ENCODE measurements at places on chromosomes 1 and 21.
A peak's percentile ranks its signal among the peaks of the same experiment; 100 is the strongest.

GRCh38 chr1:110174961-110175360 lies 24.7 kb downstream of the SLC6A17 start:
- DNase-seq = peak; percentile 55

- DNase-seq = no peak
Observed at GRCh38 chr1:38050397-38051078, 3.9 kb upstream of the POU3F1 start.

DNA sequence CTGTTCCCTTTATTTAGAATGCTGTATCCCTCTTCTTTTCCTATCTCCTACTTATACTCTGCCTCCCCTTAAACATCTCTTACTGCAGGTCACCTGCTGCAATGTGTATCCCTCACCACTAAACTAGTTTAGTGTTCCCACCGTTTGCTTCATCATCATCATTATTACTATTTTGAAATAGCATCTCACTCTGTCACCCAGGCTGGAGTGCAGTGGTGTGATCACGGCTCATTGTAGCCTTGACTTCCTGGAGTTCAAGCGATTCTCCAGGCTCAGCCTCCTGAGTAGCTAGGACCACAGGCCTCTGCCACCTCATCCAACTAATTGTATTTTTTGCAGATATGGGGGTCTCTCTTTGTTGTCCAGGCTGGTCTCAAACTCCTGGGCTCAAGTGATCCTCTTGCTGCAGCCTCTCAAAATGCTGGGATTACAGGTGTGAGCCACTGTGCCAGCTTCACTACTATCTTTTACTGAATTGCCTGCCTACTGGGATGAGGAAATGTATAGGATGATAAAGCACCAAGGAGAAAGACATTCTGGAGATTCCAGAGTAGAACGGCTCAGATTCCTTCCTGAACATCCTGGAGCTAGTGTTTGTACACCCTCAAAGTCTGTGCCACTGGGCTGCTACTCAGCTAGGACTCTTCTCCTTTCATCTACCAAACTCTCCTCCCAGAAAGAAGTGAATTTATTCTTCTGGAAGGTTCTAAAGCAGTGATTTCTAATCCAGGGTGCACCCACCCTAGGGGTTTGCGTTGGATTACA lies 8.6 kb upstream of the IFNAR1 start:
- no peak for DNase-seq

DNA sequence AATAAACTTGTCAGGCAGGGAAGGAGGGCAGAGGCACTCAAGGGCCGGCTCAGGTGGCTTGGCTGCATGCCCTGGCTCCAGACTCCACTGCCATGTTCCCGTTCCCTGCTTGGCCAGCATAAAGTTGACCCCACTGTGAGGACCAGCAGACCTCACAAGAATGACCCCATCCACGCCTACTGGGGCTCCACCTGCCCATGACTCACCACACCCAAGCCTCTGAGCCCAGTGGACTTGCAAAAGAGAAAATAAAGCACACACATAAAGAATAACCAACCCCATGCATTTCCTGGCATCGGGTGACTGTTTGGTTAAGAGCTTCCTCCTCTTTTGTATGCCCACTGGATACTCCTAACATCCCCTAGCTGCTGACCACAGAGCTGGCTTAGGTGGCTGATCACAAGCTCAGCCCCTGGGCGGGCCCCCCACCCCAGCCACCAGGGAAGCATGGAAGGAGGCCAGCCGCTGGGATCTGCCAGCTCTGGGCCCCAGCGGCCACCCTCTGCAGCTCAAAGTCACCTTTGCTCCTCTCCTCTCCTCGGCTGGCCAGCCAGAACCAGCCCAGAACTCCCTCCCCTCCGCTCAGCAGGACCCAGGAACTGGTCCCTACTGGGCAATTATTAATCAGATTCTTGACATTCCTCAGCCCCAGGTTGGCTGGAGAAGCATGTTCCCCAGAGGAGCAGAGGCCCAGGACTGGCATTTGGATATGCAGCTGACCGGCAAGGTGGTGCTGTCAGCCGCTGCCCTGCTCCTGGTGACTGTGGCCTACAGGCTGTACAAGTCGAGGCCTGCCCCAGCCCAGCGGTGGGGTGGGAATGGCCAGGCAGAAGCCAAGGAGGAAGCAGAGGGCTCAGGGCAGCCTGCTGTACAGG lies at the start of gene KLHDC7A:
Gene KLHDC7A, plus strand, starts transcription at position 616 of the 875 bp plus-strand sequence. Its CDS starts 52 bp downstream, at position 668.
- DNase-seq = no peak

- DNase-seq = no peak
Observed at GRCh38 chr1:7052701-7053100, 267.4 kb downstream of the CAMTA1 start.

DNA sequence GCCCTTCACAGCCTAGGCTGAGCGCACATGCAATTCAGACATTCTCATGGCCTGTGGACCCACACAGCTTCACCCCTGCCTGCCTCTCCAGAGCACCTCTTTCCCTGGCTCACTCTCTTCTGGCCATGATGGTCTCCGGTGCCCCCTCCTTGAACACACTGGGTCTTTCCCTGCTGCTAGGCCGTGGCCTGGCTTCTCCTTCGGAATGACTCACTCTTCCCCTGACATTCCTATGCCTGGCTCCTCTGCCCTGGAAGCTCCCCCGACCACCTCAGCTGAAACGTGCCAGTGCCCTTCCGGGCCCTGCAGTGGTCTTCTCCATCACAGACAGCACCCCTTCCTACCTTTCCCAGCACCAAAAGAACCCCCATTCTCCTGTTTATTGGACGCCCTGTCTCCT lies 28.3 kb downstream of the EPHA8 start:
- DNase-seq = no peak

DNA sequence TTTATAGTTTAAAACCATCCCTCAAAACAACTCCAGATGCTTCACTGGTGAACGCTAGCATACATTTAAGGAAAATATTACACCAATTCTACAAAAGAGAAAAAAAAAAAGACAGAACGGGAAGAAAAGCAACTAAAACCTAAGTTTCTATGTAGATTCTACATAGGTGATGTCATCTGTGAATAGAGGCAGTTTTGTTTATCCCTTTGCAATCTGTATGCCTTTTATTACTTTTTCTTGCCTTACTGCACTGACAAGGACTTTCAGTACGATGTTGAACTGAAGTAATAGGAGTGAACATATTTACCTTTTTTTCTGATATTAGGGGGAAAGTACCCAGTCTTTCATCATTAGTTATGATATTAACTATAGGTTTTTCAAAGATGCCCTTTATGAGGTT lies 101.7 kb upstream of the HAO2 start:
- DNase-seq = no peak

DNA sequence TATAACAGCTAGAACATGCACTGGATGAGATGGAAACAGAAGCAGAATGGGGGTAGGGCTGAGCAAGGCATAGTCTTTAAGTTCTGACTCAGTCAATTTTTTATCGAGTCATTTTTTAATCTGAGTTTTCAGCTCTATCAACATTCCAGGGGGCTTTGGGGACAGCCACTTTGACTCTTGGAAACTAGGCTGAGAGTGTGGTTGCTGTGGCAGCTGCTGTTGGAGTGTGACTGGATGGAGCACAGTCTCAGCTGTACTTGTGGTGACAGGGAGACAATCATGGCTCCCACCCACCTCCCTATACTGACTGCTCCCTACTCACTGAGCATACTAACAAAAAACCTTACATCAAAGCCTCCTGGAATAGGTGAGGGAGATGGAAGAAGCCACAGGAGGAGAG lies 25.0 kb downstream of the GJA5 start:
- no peak for DNase-seq

DNA sequence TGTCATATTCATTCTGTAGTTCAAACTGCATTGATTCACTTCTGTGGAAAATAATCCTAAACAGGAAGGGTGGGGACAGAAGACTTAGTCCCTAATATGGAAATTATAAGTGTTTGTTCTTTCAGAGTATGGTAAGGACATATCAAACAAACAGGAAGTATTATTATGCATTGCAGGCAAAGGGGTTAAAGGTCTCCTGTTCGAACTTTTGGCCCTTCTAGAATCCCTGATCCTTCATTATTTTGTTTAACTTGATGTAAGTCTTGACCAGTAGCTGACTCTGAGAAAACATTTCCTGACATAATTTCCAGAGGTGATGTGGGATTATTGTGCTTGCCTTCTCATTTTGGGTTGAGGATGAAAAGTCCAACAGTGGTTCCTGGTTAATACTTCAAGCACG lies 215.4 kb upstream of the ADGRL2 start:
- no peak for DNase-seq

DNA sequence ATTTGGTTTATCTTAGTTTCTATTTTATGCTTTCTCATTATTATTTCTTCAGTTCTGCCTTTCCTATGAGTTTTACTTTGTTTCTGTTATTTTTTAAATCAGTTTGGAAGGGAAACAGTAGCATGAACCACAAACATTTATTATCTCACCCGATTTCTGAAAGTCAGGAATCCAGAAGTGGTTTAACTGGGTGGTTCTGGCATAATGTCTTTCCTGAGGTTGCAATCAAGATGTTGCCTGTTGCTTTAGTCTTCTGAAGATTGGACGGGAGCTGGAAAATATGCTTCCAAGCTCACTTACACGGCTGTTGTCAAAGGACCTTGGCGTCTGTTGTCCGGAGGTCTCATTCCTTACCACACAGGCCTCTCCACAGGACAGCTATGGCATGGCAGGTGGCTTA lies 50.4 kb downstream of the SNRPE start:
- peak; percentile 67 for DNase-seq

GRCh38 chr1:222081859-222082258 lies 340.0 kb upstream of the DUSP10 start:
- no peak for DNase-seq

- DNase-seq = no peak
Observed at GRCh38 chr1:17599954-17600300, 60.4 kb downstream of the ARHGEF10L start.

GRCh38 chr1:94418664-94419655 lies 771 bp downstream of the ABCD3 start:
- peak; percentile 70 for DNase-seq

DNA sequence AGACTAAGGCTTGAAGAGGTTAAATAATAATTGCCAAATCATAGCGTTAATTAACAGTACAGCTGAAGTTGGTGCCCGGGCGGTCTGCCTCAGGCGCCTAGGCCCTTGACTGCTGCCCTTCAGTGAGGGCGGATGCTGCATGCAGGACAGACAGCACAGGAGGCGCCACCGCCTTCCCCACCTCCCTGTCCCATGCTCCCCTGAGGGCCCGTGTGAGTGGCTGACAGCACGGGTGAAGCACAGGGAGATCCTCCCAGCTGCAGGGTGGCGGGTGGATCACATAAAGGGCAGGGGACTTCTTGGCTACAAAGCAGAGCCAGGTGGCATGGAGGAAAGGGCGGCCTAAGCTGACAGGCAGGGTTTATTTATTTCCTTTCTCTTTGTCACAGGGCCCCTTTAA lies 49.1 kb downstream of the DDX20 start:
- DNase-seq = no peak

DNA sequence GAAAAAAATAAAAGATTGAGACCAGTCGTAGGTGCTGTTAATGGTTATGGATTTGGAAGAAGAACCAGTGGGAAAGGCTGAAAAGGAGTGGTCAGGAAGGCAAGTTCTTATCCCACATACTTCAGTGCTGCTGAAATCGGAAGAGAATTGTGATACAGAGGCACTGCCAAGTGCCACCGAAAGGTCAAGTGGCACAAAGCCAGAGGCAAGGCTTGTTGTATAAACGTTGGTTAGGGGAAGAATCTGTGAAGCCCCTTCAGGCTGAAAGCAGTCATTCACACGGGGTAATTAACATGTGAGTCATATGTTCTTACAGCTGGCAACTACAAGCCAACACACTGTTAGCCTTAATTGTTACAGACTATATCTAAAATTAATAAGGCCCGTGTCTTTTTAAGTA lies 48.8 kb downstream of the ZBTB40 start:
- peak; percentile 76 for DNase-seq

DNA sequence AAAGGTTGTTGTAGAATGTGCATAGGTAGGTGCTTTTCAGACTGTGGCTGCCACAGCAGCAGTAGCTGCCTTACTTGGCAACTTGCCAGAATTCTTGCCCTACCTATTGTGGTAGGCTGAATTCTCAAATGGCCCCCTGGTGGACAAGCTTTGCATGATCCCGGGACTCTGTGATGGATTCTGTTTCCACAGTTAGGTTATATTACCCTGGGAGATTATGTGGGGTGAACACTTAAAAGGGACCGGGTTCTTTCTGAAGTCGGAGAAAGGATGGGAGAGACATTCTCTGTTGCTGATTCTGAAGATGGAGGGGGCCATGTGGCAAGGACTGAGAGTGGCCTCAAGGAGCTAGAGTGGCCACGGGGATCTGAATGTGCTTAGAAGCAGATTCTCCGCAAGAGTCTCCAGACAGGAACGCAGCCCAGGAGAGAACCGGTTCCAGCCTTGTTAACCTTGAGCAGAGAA lies 32.1 kb upstream of the KCNE1 start:
- peak; percentile 76 for DNase-seq

DNA sequence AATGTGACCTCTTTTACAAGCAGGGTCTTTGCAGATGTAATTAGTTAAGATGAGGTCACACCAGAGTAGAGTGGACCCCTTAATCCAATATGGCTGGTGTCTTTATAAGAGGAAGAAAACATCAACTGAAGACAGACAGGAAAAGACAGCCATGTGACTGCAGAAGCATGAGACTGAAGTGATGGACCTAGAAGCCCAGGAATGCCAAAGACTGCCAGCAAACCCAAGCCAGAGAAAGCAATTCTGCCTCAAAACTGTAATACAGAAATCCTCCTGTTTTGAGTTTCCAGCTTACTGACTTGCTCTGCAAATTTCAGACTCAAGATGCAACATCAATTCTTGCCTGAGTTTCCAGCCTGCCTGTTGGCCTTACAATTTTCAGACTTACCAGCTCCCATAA lies 17.3 kb downstream of the ENAH start:
- peak; percentile 57 for DNase-seq

DNA sequence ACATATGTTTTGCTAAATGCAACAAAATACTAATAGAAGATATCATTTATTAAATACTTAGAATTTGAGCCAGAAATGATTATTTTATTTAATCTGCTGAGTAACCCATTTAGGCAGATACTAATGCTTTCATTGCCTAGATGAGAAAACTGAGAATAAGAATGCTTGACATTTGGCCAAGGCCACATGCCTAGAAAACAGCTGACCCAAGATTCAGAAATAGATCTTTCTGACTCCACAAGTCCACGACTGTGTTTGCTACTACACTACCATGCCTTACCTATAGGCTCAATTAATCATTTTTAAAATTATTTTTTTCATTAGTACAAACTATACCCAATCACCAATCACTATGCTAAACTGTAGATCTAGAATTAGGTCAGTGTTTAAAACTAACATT lies 129.7 kb downstream of the ATP1B1 start:
- peak; percentile 44 for DNase-seq

GRCh38 chr1:172997941-172998361 lies 52.8 kb downstream of the TNFSF18 start:
- peak; percentile 96 for DNase-seq

- no peak for DNase-seq
Observed at GRCh38 chr1:174605198-174605597, 157.4 kb downstream of the GPR52 start.

Data from EH (cell line).